Stimulated activated CD8-positive, alpha-beta memory T cell treated with anti-CD3 and anti-CD28 coated beads, Interleukin-4, amount 100 ng/mL, for 4 hours (primary cell): ENCODE measurements at places on chromosomes 1 and 21.

- no peak for DNase-seq
Observed at GRCh38 chr1:41389009-41389408, 27.8 kb downstream of the FOXO6 start.

DNA sequence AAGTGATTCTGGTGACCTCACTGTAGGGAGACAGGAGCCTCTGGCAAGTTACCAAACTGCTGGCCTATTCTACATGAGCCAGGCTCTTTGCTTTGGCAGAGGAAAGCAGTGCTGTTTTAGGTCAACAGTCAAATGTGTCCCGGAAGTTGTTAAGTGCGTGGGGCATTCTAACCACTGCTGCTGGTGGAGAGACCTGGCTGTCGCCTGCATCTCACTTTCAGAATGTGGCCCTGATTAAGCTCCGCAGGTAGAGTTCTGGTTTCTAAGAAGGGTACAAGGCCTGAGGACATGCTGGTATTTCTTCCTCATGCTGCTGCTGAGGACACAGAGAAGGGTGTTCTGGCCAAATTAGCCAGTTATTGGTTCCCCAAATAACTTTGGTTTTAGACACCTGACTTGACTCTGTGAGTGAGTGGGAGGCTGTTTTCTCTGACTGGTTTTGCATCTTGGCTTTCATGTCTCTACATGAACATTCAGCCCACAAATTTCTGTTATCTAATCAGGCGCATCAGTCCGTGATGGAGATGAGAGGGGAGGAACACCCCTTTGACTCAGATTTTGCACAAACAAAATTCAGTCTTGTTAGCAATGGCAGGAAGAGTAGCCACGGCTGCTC lies 120.8 kb downstream of the LMO4 start:
- DNase-seq: no peak

GRCh38 chr1:179803918-179804317 lies 60.8 kb downstream of the FAM163A start:
- no peak for DNase-seq

DNA sequence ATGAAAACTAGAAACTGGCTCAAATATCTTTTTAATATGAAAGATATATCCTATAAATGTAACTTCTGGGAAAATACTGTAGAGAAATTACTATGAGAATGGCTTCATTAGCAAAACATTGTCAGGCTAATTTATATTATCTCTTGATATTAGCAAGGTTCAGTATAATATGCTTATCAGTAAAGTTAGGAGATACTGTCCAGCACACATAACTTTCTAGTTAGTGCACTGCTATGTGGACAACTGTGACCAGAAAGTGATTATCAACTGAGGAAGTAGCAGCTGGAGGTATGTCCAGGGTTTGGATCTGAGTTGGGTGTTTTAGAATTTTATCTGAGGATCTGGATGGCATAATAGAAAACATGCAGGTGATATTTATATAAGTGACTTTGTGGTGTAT lies 7.5 kb downstream of the LRRC8C start:
- no peak for DNase-seq

DNA sequence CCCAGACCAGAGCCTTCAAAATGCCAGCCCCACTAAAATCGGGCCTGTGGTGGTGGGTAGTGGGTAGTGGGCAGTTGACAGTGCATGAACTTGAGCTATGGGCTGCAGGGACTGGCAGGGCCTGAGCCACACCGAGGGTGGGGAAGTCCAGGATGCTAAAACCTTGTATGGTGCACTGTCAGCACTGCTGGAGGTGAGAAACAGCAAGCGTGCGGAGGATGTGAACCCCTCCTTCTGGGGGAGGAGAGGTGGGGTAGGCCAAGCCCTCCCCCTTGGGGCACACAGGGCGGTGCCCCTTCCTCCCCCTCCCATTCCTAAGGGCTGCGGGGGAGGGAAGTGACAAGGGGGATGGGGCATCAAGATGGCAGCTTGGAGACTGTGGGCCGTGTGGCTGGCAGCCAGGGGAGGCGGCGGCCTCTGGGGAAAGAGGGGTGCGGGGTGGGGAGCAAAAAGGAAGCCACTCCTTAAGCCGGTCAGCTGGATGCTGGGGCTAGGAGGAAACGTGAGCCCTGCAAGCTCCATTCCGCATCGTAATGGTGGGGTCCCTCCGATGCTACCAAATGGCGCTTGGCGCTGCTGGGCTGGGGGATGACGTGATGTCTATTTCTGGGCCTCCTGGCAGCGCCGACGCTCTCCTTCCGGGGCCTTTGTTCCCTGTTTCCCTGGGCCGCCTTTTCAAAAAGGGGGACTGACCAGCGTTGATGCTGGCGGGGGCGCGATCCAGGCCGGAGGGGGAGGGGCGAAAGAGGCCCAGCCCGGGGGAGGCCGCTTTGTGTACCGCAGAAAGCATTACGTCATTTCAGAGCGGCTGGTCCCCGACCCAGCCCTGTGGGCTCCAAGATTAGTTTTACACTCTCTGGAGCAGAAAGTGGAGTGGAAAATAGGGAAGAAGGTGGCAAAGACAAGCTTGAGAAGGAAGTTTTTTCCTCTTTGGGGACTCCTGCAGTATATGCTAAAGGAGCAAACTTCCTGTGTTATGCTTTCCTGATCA lies 809 bp downstream of the SYT11 start:
- no peak for DNase-seq

DNA sequence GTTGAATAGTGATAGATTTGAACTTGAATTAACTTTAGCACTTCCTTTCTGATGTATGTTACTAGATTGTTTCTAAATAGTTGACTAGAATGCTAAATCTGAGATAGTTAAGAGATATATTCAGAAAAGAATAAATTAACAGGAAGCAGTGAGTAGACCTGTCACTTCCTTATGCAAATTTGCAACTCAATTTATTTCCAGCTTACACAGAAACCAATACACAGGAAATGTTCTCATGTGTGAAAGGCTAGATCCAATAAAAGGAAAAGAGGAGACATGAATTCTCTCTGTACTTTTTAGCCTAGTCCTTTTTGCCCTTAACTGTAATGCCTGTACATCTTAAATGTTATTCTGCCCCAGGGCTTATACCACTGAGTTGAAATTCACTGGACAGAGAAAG lies 522.3 kb downstream of the COL11A1 start:
- DNase-seq: no peak

DNA sequence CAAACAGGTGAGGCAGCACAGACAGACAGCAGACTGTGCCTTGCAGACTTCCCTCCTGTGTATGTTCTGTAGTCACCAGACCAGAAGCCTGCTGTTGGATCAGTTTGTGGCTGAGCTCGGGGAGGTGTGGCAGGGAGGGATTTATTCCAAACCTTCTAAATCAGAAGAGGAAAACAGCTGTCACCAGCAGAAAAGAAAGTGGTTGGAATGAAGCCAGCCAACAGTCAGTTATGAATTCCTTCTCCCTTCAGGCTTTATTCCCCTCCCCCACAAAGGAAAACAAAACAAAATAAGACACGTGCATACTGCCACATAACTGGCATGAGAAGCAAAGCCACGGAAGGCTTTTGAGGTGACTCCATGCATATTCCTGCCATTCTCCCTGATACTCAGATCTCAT lies 19.0 kb upstream of the PIGV start:
- DNase-seq: no peak

DNA sequence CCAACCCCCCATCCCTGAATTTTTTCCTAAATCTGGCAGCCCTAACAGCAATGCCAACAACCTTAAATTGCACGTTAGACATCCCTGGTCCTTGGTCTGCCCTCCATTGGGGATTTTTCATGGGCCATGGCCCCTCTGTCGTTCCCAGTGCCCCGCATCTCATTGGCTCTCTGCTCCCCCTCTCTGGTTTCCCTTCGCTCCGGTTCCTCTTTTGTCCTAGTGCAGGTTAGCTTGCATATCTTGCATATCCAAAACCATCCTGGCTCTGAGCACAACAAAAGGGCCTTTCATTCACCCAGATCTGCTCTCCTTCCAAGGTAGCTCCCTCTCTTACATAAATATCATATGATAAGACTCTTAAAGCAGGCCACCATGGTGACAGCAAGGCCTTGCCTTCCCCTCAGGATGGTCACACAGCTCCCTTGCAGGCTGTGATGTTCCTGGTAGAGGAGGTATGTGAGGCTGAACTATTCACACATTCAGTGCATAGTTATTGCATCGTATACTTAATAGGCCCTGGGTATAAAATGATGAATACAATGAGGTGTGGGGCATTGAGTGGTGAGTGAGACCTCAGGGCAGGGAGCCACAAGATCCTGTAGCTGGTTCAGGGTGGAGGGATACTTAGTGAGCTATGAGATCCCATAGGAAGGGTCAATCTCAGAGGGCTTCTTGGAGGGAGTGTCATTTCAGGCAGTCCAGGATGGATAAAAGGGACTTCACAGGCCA lies 45.2 kb downstream of the TENT5C start:
- no peak for DNase-seq

DNA sequence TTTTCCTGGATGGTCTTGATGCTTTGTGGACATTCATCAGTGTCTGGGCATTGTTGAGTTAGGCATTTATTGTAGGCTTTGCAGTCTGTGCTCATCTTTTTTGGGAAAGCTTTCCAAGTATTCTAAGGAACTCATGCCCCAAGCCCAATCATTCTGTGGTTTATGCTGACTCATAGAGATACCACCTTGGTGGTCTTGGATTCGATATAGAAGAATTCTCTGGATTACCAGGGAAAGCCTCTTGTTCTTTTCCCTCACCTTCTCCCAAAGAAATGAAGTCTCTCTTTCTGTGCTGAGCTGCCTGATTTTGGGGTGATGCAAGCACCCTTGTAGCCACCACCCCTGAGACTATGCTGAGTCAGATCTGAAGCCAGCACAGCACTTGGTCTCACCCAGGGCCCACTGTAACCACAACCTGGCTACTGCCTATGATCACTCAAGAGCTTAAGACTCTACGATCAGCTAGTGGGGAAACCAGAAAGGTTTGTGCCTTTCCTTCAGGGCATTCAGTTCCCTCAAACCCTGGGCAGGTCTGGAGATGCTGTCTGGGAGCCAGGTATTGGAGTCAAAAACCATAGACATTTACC lies 422.6 kb downstream of the NUF2 start:
- no peak for DNase-seq

GRCh38 chr1:79929356-79929755 lies 922.8 kb upstream of the ADGRL4 start:
- DNase-seq: no peak

DNA sequence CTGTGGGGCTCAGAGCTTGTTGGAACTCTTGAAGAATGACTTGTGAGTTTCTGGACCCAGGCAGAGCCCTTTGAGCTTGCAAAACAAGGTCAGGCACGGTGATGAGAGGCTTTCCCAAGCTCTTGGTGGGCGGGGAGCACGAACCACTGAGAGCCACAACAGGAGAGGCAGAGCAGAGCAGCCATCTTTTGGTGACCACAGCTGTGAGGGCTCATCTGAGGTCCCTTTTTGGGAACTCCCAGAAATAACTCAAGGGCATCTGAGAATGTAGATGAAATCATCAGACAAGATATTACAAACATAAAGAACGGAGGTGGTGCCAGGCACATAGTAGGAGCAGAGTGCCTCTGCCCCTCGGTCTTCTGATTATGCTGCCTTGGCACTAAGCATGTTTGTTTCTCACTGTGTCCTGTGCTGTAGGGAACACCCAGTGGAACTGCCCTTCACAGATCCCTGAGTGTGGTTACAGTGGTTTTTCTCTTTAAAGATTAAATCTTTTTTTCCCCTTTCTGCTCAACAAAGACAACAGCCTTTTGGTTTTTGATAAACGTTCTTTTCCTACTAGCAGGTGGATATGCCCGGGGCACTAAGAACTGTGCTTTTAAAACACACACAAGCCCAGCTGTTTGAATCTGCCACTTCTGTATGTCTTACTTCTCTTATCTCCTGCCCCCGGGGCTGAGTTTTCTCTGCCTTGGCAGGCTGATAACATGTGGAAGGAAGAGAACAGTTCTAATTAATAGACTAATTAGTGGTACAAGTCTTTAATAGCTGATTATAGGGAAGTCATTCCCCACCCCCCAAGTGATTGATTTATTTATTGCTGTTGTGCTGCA lies 37.7 kb downstream of the CD34 start:
- DNase-seq: no peak

GRCh38 chr1:146021622-146022402 lies at the start of gene HJV:
Gene HJV (minus strand): TSS chr1:146021735. CDS start chr1:146020231, 1,504 bp downstream.
- no peak for DNase-seq
